ENCODE measurements at places on chromosomes 1 and 21.

GRCh38 chr21:41957991-41958766 is 4.4 kb upstream of the C2CD2 start:
- DNase-seq = no peak

DNA sequence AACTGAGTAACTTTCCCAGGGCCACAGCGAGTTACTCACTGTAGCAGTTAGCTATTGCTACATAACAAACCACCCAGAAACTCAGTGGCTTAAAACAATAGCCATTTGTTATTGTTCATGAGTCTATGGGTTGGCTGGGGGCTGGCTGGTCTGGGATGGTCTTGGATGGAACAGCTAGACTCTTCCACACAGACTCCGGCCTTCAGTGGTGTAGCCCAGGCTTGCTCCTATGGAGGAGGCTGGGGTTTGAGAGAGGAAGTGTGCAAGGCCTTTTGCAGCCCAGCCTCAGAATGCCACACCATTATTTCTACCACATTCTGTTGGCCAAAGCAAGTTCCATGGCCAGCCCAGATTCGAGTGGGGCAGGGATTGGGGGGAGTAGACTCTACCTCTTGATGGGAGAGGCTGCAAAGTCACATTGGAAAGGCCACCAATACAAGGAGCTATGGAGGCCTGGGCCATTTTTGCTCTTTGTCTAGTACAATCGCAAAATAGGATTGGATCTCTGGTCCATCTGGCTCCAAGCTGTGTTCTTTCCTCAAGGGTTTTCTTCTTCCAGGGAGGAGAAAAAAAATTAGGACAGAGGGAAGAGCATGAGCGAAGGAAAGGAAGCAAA is 37.5 kb upstream of the TTC22 start:
- no peak for DNase-seq

DNA sequence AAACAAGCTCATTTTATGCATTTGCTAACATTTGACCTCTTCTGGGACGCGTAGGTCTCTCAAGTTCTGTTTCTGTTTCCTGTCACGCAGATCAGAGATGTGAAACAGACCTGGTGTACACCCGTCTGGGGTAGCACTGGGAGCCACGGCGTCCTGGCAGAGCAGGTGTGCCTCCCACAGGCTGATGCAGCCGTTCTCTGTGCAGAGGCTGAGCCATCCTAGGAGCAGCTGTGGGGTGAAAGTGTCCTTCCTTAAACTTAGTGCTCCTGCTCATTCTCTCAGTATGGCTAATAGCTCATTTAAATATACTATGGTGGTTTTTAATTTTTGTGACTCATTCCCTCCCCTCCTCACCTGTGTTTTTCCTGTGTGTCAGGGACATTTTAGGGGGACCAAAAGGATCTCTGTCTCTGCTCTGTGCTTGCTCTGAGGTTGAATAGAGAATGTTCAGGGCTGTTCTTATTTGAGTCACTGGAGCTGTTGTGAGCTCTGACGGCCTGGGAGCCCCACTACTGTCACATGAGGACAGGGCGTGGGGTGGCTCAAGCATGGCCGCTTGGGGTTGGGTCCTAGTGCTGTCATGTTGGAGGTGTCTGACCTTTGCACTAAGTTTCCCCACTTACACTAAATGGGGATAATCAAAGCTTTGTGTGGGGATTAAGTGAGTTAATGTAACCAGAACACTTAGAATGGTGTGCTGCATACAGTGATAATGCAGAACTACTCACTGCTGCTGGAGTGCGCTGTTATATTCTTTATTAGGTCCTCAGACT is 43.0 kb downstream of the GALNT2 start:
- DNase-seq = peak; percentile 78

- DNase-seq = no peak
Measured at GRCh38 chr21:43597052-43597451, 62.2 kb downstream of the HSF2BP start.
